Nephron progenitor cell (in vitro differentiated cells): ENCODE measurements at places on chromosomes 12 and 14.

DNA sequence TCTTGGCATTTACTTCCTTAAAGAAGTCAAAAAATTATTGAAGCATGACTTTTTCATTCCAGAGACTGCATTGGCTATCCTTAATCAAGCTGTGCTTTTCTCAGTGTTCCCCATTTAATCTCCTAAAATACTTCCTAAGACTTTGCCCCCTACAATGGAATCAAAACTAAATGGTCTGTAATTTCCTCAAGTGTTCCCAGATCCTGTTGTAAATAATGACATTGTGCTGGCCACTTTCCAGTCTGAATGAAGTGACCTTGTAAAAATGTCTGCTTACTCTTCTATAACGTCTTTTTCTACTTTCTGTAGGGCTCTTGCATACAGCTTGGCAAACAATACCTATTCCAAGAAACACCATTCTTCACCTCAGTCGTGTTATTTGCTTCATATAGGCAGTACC, 45.3 kb upstream of the MBIP start:
- DNase-seq, result no peak

GRCh38 chr12:71060426-71060825, 97.4 kb downstream of the TSPAN8 start:
- DNase-seq, result no peak

GRCh38 chr12:121184984-121185889, 24.7 kb upstream of the P2RX4 start:
- DNase-seq, result no peak

DNA sequence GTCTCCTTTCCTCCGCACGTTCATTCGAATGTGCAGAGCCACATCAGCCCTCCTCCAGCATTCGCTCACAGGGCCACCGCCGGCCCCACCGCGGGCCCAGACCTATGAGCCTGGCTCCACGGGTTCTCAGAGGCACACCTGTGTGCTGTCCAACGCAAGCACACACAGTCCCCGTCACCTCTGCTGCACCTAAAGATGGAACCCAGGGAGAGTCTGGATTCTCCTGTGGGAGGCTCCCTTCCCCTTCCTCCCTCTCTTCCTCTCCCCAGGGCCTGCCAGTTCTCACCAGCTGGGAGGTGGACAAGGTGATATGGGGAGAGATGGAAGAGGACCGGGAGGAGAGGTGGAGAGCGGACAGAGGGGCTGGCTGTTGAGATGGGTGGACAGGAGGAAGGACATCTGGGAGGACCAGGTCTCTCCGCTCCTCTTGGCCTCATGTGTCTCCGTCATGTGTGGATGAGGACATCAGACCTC, 4.9 kb upstream of the AQP6 start:
- DNase-seq, result no peak

DNA sequence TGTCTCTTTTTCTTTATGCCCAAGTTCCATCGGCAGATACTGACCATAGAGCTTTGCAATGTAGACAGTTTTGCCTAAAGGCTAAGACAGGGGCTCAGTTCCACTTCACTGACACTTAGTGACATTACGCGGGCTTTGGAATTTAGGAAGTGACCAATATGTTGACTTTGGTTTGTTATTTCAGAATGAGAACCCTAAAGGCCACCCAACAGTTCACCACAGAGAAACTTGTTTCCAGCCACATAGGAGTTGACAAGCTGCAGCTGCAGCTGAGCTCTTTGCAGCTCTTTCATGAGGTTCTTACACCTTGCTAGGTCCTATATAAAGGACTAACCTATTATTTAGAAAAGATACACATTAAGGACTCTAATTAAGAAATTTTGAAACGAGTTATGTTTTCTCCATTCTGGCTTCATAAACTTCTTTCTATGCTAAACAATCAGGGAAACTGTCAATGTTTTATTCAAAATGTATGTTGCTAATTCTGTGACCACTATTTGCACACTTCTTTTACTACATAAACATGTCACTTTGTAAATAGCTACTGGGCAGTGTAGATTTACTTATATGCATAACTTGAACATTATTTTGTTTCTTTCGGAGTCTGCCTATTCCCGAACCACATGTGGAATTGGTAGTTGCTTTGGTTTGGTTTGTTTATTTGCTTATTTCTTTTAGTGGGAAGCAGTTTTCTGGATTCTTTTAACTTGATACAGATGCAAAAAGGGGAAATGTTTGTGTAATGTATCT, 18.5 kb upstream of the KLRD1 start:
- no peak for DNase-seq

- no peak for DNase-seq
These were observed 719 bp downstream of the KRT80 start for GRCh38 chr12:52190860-52191729.

DNA sequence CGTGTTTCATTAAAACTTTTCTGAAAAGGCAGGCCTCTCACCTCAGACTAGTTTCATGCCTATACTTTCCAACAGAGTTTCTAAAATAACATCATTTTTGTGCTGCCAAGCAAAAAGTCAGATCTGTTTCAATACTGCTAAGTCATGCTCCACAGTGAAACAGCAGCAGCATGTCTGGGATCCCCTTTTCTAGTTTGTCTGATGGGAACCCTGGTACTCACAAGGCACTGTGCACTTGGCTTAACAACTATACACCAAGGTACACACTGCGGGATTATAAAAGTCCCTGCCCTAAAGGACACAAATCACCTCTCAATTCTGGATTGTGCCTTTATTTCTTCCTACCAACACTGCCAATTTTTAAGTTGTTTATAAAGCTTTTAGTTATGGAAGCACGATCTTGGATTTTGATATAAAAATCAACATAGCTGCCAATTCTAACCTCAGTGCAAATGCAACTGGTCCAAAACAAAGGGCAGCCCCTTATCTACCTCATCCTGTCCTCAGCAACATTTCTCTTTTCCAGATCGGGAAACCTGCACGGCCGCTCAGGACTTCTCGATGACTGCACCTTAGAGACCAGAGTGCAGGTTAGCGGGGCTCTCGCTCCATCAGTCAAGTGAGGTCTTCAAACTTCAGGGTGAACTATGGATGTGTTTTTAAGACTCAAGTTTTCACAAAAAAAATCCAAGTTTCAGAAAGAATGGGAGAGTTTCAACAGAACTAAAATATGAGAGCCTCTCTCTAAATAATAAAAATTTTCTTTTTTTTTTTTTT, 1.7 kb upstream of the EIF5 start:
- DNase-seq, result no peak

- DNase-seq, result no peak
These were observed 381.8 kb downstream of the EGLN3 start for GRCh38 chr14:33568935-33569579.

GRCh38 chr12:14239935-14240872, 125.3 kb upstream of the ATF7IP start:
- peak; percentile 33 for DNase-seq

DNA sequence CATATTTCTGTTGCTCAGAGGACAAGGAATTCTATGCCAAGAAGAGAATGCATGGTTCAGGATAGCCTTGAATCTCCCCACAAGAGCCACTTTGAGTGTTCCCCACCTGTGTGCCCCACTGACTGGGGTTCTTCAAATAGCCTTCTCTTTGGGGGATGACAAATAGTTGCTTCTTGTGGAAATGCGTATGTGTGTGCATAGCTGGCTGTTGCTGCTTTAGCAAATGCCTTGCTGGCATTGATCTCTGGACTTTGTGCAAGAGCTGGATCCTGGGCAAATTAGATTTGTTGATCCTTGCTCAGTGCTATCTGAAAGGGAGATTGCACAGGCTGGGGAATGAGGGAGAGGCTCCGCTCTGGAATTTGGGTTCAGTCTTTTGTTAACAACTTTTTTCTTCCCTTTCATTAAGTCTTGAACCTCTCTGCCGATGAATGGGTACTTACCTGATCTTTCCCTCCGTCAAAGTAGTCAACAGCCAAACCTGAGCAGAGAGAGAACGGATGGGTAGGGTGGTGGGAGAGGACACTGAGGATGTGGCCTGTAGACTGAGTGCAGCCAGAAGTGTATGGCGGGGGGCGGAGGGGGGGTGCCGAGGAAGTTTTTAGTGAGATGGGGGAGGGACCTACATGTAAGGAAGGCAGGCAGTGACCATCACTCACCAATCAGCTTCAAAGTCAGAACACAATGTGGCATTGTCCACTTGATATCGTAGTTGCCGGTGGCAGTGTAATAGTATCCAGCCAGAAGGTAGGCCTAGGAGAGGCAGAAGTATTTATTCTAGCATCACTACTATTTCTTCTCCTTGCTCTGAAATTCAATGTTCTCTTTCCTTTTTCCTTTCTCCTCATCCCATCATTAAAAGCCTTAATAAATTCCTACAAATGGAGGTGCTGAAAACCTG, 10.7 kb downstream of the EMG1 start:
- DNase-seq, result no peak

DNA sequence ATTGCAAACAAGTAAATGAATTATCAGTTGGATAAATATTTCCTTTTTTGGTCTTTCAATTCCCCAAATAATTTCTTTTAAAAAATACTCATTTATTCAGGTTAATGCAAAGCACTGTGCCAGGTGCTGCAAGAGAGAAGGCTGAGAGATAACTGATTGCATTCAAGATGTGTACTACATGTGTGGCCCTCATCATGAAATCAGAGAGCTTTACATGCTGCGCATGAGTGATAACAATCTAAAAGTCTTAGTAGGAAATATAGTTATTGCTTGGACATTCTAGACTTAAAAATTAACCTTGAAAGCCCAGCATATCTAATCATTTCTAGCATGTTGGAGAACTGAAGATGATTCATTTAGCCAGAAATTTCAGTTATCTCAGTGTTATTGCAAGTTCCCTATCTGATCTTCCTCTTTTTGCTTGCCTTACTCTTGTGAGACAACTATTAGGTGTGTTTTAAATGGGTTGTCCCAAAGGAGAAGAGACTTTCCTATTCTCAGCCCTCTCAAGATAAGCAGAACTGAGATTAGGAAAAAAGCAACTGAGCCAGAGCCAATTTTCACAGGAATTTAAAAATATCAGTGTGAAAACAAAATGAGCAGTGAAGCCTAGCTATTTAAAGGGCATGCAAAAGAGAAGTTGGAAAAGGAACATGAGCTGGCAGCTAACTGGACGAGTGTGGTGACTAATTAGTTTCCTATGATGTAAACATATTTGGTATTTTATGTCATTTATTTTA, 60.9 kb downstream of the PLEKHA5 start:
- DNase-seq, result no peak

GRCh38 chr14:27605282-27605681, 1007.4 kb upstream of the NOVA1 start:
- no peak for DNase-seq

DNA sequence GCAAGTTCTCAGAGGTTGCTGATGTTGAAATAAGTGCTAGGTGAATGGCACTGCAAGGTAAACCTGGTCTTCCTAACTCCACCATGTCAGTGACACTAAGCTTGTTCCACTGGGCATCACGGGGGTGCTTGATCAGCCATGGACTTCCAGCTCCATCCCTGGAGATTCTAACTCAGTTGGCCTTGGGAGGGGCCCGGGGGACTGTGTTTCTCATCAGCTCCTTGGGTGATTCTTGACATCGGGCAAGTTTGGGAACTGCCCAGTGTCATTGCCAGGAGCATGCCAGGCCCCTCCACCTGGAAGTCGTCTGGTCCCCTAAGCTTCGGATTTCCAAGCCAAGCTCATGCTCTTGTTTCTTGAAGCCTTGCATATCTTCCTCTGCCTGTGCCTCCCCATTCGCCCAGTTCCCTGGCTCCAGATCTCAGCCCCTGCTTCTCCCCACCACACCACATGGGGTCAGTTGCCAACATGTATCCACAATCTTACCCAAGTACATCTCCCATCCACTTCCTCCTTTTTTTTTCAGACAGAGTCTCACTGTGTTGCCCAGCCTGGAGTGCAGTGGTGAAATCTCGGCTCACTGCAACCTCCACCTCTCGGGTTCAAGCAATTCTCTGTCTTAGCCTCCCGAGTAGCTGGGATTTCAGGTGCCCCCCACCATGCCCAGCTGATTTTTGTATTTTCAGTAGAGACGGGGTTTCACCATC, 30.7 kb upstream of the RFLNA start:
- DNase-seq, result no peak

- no peak for DNase-seq
These were observed 191.7 kb downstream of the DAD1 start for GRCh38 chr14:22397221-22397737.

- DNase-seq, result no peak
These were observed 9.6 kb upstream of the SMARCC2 start for GRCh38 chr12:56198836-56199235.

GRCh38 chr12:86349196-86349595, 93.0 kb upstream of the MGAT4C start:
- no peak for DNase-seq

GRCh38 chr14:31657917-31658316, 96.7 kb downstream of the NUBPL start:
- DNase-seq, result no peak

- peak; percentile 55 for DNase-seq
These were observed 1.8 kb downstream of the FLRT2 start for GRCh38 chr14:85531587-85532373.

DNA sequence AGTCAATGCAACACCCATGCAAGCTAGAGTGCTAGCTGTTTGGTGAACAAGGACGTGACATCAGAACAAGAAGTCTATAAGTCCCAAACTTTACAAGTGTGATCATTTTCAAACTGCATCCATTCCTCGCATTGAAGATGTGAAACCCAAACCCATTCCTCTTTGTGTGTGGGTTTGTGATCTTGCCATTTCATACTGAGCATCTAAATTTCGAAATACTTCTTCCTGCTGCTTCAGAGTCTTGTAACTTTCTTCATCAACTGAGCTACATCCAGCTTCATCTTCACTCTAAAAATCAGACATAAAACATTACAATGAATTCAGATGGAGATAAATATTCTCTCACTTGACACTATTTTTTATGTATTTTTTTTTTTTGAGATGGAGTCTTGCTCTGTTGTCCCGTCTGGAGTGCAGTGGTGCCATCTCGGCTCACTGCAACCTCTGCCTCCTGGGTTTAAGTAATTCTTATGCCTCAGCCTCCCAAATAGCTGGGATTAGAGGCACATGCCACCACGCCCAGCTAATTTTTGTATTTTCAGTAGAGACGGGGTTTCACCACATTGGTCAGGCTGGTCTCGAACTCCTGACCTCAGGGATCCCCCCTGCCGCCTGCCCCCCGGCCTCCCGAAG, 4.8 kb upstream of the ZCCHC8 start:
- no peak for DNase-seq
